ENCODE measurements at places on chromosomes 3 and 15.

GRCh38 chr3:9251055-9251786 is 1.8 kb upstream of the SRGAP3 start:
- no peak for DNase-seq

GRCh38 chr15:28980709-28981350 is 95.1 kb downstream of the APBA2 start:
- no peak for DNase-seq

- no peak for DNase-seq
These were observed 29.3 kb downstream of the SLC4A7 start for GRCh38 chr3:27454914-27455313.

DNA sequence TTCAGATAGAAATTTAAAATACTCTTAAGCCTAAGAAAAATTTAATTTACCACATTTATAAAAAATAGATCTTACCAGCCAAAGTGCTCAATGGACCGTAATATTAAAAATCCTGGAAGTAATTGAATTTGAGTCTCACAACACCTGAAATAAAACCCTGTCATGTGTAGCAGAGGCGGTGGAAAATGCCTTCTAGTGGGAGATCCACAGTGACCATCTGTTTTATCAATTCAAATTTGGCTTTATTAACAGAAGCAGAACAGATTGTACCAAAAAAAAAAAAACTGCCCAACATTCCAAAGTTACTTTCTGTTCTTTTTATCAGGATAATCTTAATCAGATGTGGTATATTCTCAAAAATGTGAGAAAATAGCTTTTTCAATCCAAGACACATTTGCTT is 71.7 kb downstream of the DMXL2 start:
- DNase-seq, result no peak

DNA sequence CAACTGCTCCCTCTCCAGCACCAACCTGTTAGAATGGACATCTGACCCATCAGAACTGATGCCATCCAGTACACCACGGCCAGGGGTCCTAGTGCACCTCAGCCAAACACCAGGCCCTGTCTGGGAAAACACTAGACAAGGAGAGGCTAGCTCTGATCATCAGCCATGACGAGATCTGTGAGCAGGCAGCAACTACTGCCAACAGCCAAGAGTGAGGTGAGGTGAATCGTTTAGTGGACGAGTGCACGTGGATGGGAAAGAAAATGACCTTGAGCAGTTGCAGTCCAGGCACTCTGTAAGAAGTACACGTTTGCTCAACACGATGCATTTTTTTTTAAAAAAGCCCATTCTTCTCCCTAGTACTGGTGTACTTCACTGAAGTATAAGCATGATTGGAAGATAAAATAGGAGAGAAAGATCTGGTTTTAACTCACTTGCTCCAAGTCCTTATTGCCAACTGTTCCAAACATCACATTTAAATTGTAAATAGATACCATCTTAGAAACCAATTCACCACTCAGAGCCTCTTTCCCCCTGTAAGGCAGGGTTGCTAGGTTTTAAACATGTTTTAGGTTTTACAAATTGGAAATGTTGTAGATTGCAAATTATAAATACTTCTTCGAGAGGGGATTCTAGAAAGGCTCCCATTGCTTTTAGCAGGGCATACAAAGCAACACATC is 5.7 kb downstream of the ST8SIA2 start:
- DNase-seq, result no peak

DNA sequence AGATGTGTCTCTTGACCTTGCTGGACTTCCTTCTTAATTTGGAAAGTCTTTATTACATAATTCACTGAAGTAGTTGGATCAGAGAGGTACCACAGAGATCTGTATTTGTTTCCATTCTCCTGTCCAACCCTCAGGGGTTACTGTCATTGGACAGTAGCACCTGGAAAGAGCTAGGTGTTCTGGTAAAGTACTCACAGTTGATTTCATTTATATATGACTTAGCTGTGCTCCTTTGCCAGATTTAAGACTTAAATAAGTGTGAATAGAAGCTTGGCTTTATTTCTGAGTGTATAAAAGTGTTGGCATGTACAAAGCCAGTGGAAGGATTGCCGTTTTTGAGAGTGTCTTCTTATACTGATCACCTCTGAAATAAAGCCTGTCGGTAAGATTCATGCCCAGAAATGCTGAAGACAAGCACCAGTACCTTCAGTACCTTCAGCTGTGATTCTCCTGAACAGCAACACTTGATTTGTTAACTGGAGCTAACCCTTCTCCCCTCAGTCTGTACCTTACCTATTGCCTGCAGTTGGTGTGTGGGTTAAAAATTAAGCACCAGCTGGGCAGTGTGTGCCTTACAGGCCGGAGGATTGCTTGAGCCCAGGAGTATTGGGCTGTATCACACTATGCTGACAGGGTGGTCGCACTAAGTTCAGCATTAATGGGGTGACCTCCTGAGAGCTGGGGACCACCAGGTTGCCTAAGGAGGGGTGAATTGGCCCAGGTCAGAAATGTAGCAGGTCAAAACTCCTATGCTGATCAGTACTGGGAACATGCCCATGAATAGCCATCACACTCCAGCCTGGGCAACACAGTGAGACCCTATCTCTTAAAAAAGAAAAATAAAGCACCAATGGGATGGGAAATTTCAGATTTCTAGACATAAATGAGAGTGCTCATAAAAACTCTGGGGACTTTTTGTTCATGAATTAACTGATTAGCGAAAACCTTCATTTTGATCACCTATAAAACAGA is 197.7 kb downstream of the FNDC3B start:
- DNase-seq, result no peak

- DNase-seq, result no peak
These were observed 7.9 kb upstream of the BCL2A1 start for GRCh38 chr15:79978655-79979514.

GRCh38 chr3:113600418-113601182 is 68.2 kb downstream of the SIDT1 start:
- DNase-seq, result no peak

DNA sequence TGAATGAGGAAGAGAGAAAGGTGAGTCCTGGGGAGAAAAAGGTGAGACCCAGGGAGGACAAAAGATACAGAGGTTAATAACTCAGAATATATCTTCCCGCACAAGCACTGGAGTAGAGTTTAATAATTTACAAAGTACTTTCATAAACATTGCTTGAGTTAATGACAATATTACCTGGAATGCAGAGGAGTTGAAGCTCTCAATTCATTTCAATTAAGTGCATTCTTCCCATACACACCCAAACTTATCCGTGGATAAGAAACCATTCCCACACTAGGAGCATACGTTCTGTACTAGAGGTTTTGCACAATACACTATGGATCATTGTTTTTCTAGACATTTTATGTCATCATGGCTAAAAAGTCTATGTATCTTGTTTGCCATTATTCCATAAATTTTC is 23.3 kb upstream of the KNG1 start:
- DNase-seq, result no peak

GRCh38 chr15:33048255-33048654 is 146.3 kb downstream of the FMN1 start:
- DNase-seq, result no peak

DNA sequence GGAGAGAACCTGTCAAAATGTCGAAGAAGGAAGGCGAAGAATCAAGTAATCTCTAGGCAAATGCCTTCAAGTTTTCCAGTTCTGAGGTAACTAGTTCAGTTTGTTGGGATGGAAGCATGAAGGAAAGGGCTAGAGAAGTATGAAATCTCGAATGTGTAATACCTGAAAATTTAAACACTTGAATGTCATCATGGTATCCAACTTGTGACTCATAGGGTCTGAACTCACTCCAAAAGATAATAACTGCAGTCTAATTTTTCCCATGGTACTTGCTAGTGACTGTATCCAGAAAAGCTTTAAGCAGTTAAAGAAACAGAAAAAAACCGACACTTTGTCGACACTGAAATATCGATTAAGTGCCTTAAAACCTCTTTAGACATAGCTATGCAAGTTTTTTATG is 102.9 kb upstream of the CHRM5 start:
- no peak for DNase-seq

- DNase-seq, result no peak
These were observed 129.9 kb upstream of the UBE3A start for GRCh38 chr15:25568751-25569150.

DNA sequence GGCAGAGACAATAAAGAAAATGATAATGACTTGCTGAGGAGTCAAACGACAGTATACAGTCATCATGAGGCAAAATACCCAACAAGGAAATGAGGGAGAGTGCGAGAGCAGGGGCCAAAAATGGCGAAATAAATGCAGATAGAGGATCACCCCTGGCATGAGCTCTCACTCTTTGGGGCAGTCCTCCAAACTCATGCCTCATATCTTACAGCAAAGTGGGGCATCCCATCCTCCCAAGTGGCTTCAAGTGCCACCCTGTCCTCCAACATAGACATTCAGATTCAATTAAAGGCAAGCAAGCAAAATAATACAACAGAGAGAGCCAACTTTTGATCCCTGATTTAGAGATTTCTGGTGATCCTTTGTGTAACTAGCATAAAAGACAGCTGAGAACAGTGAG is 278.4 kb downstream of the GBE1 start:
- no peak for DNase-seq

All from thymus (tissue), 14 donors.